NCI-H774 (cell line): ENCODE measurements at places on chromosomes 13 and 19.

DNA sequence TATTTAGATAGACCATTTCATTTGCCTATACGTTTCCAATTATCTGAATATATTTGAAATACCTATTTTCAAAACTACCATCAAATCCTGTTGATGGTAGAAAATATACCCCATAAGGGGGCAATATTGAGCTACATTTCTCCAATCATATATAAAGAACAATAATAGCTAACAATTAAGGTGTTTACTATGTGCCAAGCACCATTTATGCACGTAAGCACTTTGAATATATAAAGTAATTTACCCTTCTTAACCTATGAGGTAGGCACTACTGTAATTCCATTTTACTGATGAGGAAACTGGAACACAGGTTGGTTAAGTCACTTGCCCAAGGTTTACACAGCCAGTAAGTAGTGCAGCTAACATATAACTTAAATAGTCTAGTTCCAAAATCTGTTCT lies 79.2 kb downstream of the UBL3 start:
- no peak for DNase-seq

DNA sequence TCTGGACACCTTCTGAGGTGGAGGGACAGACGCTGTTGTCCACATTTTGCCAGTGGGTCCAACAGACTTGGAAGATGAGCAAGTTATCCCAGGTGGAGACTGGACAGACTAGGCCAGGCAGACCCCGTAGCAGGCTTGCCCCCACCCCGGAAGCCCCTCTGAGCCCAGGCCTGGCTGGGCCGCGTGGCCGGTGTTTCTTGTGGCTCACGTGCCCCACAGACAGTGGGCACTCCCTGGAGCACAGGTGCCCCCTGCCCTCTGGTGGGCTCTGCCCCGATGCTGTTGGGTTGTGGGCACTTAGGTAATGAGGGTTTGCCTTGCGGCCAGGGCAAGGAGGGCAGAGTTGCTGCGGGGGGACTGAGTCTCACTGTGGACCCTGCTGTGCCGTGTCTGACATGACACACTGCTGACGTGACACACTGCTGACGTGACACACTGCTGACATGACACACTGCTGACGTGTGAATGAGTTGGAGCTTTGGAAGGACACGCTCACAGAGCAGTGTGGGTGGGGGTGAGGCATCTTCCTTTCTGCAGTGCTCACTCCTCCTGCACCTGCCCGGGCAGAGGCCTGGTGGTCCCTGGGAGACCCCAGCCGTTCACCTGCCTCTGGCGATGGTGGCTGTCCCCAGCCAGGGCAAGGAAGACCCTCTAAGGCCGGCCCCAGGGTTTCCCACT lies 25.1 kb downstream of the DOT1L start:
- no peak for DNase-seq

DNA sequence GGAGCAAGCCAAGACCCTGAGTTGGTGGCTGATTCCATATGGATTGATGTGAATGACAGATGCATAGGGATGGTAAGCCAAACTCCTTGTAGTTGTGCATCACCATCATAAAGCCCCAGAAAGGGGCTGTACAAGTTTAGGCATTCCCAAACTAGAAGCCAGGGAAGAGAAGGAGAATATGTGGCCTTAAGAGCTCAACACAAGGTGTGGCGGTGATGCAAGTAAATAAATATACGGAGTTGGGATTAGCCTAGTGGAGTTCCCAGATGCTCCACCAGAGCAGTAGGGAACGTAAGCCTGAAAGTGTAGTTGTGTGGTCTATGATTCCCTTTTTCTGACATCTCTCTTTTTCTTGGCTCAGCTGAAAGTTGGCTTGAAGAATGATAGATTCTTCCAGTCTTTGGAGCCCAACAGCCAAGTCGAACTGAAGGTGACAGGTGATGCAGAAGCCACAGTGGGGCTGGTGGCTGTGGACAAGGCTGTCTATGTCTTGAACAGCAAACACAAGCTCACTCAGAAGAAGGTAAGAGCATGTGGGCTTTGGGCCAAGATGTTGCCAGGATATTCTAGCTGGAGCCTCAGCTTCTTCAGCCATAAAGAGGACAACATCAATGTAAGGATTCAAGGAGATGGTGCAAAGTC lies 30.1 kb downstream of the RDH8 start:
- no peak for DNase-seq

DNA sequence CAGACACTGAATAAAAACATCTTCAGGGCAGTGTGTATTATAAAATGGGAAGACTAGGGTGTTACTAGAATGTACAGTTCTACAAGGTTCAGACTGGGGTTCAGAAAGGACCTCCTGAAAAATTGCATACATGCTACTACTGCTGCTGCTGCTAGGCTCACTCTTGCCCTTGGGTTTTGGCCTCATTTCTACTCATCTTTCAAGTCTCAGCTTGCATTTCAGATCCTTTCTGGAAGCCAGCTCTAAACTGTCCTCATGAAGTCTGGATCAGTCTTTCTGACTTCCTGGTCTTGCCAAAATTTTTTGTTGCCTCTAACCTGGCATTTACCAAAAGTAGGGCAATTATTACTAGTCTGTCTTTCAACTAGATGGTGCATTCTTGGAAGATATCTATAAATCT lies 393.3 kb downstream of the DIAPH3 start:
- DNase-seq = no peak

DNA sequence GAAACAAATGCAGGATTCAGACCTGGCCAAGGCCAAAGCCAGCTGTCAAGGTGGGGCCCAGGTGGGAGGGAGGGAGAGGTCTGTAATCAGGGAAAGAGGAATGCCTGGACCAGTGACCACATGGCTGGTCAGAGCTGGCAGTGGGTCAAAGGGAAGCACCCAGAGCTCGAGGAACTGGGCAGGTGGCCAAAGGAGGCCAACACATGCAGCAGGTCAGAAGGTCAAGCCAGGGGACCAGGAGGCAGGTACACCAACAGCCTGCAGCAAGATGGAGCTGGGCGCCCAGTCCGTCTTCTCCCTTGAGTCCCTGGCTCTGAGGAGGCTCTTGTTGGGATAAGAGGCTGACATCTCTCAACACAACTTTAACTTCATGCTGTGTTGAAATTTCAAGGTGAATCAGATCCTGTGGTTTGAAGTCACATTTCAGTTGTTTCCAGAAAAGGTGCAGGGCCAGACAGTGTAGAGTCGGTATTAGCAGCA lies 17.1 kb downstream of the GPATCH1 start:
- DNase-seq = no peak

DNA sequence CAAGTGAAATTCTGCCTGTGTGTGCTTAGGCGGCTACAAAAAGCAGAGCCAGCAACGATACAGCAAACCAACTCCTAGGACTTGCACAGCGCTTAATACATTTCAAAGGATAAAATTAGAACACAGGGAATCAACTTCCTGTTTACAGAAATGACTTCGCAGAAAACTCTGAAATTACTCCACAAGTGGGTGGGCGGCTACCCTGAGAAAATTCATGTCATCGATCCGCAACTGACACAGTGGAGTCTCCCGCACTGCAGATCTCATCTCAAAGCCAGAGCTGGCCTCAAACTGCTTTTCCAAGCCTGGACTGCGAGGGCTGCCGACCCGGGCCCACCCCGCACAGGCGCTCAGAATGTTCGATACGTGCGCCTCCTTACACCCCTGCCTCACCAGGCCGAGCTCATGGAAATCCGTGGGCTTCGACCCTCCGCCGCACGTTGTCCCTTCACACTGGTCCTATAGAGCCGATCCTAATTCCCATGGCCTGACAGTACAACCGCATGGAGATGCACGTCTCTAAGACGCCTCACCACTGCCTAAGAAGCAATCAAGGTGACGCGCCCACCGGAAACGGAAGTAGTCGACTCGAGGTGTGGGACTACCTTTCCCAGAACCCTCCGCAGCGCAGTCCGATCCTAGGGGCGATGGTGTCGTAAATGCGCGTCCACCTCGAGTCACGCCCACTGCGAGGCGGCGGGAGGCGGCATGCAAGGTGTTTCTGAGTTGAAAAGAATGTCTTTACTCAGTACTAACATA lies at the start of gene ZNF229:
ZNF229 (minus strand) TSS at position 557 of the 759 bp plus-strand sequence. CDS start 5,625 bp downstream, outside the sequence.
- peak; percentile 68 for DNase-seq

DNA sequence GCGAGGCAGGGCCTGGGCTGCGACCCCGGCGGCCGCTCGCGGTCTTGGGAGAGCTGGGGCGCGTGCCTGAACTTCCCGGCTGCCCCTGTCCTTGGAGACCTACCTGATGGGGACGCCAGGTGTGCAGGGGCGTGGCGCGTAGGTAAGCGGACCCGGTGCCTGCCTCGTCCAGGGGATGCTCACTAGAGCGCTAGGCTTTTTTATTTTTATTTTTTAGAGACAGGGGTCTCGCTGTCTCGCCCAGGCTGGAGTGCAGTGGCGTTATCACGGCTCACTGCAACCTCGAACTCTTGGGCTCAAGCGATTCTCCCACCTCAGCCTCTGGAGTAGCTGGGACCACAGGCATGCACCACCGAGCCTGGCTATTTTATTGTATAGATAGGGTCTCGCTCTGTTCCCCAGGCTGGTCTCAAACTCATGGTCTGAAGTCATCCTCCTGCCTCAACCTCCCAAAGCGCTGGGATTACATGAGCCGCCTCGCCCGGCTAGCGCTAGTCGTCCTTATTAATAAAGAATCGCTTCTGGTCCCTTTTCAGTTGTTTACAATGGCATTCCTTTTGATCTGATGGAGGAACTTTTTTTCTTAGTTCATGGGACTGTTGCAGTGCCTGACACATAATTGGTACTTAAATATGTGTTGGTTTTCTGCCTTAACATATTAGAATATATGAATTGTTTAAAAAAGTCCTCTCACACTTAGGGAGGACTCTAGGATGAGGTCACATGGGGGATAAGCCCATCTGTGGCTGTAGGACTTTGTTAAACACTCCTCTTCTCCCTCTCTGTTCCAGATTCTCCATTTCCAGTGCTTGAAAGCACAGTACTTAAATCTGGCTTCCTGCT lies 812 bp downstream of the DPY19L3 start:
- no peak for DNase-seq

- no peak for DNase-seq
Observed at GRCh38 chr19:35629332-35629633, 447 bp downstream of the RBM42 start.

DNA sequence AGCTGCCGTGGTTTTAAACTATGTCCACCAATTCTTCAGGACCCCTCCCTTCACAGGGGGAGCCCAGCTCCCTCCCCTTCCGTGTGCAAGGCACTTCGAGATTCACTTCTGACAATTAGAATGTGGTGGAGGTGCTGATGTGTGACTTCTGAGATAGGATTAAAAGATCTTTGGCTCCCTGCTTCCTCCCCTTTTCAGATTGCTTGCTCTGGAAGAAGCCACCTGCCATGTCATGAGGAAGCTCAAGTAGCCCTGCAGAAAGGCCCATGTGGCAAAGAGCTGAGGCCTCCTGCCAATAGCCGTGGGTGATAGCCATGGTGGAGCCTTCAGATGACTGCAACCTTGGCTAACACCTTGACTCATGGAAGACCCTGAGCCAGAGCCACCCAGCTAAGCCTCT lies 204.9 kb downstream of the COL4A1 start:
- DNase-seq = no peak

- no peak for DNase-seq
Observed at GRCh38 chr13:102584434-102584833, 12.4 kb upstream of the TPP2 start.

- no peak for DNase-seq
Observed at GRCh38 chr19:45025264-45025663, 13.6 kb upstream of the CLASRP start.

DNA sequence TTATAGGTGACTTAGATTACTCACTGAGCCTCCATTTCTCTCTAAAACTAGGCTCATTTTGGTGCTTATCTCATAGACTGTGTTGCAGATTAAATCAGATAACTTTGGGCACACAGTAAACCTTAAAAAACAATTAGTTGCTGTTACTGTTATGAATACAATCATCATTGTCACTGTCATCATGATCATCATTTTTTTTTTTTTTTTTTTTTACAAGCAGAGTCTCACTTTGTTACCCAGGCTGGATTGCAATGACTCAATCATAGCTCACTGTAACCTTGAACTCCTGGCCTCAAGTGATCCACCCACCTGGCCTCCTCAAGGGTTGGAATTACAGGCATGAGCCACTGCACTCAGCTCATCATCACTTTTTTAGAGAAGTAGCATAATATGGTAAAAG lies 60.0 kb downstream of the VWA8 start:
- no peak for DNase-seq

GRCh38 chr19:21101521-21102242 lies 19.7 kb downstream of the ZNF714 start:
- no peak for DNase-seq

- DNase-seq = no peak
Observed at GRCh38 chr13:23852351-23852750, 36.8 kb downstream of the MIPEP start.

DNA sequence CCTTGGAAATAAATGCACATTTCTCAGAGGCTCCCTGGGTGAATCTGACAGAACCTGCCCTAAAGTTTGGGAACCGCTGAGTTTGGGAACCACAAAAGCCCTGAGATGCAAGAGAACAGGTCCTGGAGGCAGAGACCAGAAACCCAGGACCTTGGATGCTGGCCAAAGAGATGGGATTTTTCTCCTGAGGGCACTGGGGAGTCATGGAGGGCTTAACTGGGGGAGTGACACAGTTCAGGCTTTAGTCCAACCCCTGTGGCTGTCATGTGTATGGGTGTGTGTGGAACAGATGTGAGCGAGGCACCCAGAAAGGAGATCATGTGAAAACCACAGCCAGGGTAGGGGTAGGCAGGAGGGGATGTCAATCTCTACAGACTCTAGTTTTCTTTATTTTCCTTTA lies 3.9 kb upstream of the NCCRP1 start:
- DNase-seq = no peak

GRCh38 chr19:33458807-33459206 lies 62.8 kb downstream of the PEPD start:
- no peak for DNase-seq

DNA sequence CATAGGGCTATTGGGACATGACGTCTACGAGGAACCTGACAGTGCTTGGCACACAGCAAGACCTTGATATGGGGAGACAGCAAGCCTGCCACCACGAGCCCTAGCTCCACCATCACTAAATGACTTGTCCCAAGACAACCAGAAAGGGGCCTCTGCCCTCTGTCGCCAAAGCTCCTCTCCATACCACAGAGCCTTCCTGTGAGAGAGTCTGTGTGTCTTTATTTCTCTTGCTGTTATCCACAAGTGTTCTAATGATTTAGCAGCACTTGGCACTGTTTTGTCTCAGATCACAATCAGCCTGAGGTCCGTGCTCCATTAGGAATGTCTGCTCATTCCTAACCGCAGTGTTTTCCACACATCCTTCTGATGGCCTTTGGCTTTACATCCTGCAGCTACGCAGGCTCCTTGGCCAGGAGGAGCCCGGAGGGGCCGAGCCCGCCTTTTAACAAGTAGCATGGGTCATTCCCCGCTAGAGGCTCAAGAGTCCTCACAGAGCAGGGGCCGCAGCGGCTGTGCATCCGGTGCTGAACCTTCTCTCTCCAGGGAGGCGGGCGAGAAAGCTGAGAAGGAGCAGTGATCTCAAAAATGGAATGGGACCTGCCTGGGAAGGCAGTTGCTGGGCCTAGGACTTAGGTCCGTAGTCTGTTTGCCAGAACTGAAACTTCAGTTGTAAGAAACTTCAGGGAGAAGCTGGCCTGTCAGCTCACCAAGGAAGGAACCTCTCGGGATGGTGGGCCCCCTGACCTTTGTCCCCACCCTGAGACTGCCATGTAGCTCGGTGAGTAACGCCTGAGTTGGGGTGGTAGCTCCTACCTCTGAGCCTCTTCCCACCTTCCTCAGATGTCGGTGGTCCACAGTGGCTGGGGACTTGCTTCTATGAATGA lies 61.1 kb upstream of the HMGB1 start:
- DNase-seq = no peak
